RCC 7860 (cell line): ENCODE measurements at places on chromosomes 7 and 10.

- no peak for DNase-seq
These were observed 10.8 kb downstream of the KCNH2 start for GRCh38 chr7:150967349-150967748.

- no peak for DNase-seq
These were observed 81.9 kb upstream of the TNS3 start for GRCh38 chr7:47663851-47664250.

GRCh38 chr10:91598211-91598977, 34.5 kb downstream of the PPP1R3C start:
- DNase-seq, result peak; percentile 79

GRCh38 chr7:108581655-108582491, 12.2 kb downstream of the DNAJB9 start:
- DNase-seq, result no peak

GRCh38 chr10:55400075-55400849, 599.2 kb upstream of the PCDH15 start:
- no peak for DNase-seq

- DNase-seq, result no peak
These were observed 19.0 kb upstream of the PPIF start for GRCh38 chr10:79328147-79328701.

DNA sequence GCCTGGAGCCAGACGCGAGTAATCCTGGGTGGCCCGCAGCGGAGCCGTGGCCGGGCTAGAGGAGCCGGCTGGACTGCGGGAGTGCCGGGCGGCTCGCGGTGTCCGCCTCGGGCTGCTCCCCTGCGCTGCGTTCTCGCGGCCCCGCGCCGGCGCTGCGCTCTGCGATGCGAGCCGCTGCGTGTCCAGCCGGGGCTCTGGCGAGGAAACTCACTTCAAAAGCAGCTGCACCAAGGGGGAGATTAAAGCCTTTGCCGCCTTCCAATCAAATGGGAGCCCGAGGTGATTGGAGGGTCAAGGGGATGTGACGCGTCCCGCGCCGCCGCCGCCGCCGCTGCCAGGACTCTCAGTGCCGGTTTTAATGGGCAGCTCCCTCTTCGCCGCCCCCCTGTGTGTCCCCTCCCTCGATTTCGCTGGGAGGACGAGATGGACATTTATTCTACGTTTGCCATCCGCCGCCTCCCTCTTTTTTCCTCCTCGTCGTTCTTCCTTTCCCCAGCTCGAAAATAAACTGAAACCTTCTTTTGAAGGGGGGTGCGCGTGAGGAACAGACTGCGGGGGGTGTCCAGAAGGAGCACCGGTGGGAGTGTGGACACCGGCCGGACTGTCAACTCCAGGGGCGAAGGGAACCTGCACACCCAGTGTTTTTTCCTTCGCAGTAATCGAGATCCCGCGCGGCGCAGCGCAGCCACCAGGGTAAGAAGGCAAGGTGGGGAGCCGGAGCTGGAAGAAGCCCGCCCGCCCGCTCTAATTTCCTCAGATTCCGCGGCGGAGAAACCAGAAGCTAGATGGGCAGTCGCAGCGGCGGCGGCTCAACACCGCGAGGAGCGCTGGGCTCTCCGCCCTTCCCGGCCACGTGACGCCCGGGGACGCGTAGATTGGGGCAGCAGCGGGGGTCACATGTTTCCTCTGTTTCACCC, at the start of gene ZNF503:
Gene ZNF503, minus strand, starts transcription at position 196 of the 917 bp plus-strand sequence. CDS start 345 bp downstream, outside the sequence.
- peak; percentile 92 for DNase-seq

- no peak for DNase-seq
These were observed 102.5 kb downstream of the RAMP3 start for GRCh38 chr7:45259966-45260646.

GRCh38 chr10:50231515-50232260, 19.6 kb downstream of the ASAH2 start:
- no peak for DNase-seq

DNA sequence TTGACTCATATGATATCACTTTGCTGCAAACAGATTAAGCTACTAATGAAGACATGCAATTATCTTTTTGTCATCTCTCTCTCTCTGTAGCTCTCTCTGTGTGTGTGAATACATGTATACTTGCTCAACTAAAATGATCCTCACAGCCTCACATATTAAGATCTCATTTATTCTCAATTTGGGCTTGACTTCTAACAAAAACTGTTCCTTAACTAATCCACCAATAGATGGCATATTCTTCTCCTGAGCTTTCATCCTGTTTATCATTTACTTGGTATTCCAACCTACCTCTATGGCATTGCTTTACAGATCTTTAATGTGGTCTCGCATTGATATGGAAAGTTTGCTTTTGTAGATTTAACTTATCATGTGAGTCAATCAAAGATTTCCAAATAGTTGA, 540.4 kb downstream of the CNTNAP2 start:
- DNase-seq, result no peak

DNA sequence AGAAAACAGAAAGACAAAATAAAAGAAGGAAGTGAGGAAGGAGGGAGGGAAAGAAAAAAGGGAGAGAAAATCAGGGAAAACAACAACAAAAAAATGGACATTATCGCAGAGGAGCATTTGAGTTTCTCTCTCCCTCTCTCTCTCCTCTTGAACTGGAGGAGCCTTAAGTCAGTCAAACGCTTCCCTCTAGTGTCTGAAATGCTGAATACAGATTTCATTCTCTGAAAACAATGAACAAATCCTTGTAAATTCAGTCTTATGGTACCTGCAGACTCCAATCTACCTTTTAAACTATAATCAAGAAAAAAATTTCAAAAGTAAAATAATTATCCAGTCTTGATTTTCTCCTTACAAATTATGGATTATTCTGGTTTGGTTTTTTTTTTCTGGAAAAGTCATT, 89.2 kb upstream of the PFKP start:
- DNase-seq, result peak; percentile 63

DNA sequence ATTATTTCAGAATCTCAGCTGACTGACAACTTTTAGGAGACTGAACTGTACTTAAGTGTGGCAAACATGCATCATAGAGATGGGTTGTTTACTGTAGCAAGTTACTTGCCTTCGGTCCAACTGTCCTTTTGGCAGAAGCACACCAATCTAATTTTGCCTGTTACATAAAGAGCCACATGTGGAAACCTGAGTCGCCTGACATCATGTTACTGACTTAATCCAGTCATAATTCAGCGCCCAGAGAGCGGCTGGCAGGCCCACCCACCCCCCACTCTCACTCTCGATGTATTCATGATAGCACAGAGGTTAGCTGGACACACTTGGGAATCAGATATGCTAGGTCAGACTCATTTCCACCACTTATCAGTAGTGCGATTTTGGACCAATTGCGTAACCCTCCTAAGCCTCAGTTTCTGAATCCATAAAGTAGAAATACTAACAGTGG, 57.3 kb upstream of the CAPZA2 start:
- no peak for DNase-seq

- DNase-seq, result no peak
These were observed 55.9 kb upstream of the KIAA1217 start for GRCh38 chr10:24153031-24153430.

DNA sequence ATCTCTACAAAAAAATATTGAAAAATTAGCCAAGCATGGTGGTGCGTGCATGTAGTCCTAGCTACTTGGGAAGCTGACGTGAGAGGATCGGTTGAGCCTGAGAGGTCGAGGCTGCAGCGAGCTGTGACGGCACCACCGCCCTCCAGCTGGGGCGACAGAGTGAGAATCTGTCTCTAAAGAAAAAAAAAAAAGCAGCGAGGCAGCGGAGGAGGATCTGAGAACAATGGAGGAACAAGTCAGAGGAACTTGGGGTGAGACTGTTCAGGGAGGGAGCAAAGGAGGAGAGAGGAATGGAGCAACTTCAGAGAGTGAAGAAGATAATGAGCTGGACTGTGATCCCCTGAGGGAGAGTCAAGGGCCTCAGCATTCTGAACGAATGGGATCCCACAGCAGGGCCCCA, 85.4 kb downstream of the MKX start:
- no peak for DNase-seq

GRCh38 chr7:105838627-105839231, 37.7 kb downstream of the ATXN7L1 start:
- no peak for DNase-seq

GRCh38 chr10:167383-167782, 32.1 kb downstream of the ZMYND11 start:
- no peak for DNase-seq

DNA sequence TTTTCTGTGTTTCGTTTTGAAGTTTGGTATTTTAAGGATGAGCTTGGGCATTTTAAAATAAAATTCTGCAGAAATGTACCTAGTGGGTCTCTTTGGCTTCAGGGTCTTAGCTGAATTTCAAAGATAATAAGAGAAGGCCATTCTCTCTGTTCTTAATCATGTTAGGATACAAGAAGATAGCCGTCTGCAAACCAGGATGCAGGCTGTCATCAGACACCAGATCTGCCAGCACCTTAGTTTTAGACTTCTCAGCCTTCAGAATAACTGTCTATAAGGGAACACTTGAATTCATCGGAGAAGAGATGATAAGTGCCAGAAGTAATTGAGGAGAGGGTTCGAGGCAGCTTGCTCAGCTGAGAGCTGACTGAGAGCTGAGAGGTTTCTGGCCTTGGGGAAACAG, 202.1 kb downstream of the REEP3 start:
- DNase-seq, result no peak

GRCh38 chr7:151507806-151508205, 11.9 kb downstream of the RHEB start:
- no peak for DNase-seq

DNA sequence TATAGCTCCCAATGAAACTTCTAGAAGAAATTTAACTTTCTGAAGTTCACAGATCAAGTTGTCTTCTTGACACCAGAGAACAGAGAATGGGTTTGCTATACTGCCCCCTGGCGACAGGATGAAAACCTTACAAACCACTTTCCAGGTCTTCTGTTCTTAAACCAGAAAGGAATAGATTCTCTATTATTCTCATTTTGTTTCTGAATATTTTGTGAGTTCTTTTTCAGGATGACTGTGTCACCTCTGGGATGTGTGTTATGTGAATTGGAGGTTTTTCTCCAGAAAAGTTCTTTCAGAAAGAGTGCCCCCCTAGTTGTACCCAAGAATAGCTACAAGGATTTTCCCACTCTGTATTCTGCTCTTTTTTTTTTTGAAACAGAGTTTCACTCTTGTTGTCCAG, 6.3 kb downstream of the IFT22 start:
- peak; percentile 39 for DNase-seq

DNA sequence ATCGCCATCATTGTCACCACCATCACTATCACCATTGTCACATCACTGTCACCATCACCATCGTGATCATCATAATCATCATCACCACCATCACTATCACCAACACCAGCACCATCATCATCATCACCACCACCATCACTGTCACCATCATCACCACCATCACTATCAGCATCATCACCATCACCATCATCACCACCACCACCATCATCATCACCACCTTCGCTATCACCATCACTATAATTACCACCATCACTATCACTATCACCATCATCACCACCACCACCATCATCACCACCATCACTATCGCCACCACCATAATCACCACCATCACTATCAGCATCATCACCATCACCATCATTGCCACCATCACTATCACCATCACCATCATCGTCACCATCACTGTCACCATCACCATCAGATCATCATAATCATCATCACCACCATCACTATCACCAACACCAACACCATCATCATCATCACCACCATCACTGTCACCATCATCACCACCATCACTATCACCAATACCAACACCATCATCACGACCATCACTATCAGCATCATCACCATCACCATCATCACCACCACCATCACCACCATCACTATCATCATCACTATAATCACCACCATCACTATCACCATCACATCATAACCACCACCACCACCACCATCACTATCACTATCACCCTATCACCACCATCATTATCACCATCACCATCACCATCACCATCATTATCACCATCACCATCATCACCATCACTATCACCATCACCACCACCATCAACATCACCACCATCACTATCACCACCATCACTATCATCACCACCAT, 6.0 kb upstream of the GNA12 start:
- no peak for DNase-seq

DNA sequence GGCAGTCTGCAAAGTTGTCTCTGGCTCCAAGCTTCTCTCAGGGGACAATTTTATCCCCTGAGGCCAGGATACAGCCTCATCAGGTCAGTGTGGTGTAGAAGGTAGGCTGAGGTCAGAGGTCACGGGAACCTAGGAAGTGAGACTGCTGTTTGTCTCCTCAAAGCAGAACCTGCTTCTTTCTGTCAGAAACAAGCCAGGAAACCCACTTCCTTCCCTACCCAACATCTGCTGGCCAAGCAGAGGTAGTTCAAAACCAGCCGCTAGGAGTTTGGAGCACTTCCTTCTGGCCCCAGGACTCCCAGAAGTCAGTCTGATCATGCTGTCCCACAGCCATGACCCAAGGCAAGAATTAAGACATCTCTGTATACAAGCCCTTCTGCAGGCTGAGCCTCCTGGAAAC, 12.2 kb downstream of the CLRN3 start:
- no peak for DNase-seq

- no peak for DNase-seq
These were observed 2.2 kb upstream of the AKR1C4 start for GRCh38 chr10:5194431-5194830.

- no peak for DNase-seq
These were observed 28.7 kb downstream of the ZNF777 start for GRCh38 chr7:149432121-149432691.

DNA sequence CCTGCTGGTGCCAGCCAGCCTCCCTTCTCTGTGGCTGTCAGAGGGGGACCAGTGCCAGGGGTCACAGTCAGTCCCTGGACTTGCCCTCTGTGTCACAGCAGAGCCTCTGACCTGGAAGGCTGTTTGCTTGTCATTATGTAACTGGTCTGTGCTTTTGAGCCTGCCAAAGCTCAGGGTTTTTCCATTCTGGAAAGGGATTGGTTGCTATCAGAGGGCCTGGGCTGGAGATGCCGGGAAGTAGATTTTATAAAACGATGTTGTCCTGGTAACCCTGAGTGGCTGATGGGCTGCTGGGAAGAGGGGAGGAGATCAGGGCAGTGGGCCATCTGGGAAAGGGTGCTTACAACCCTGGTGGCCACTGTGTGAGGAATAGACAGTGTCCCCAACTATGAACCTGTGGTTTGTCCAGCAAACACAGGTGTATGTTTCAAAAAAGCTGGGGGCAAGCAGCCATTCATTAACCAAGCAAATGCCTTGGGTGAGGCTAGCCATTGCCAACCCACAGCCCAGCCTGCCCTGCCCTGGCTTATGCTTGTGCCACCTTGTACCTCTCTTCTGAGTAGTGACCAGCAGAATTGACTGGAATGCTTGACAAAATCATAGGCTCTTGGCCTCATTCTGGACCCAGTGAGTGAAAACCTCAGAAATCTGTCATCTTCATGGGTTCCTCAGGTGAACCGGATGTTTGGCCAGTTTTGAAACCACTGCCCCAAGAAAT, 21.6 kb downstream of the SFTPD start:
- DNase-seq, result no peak

DNA sequence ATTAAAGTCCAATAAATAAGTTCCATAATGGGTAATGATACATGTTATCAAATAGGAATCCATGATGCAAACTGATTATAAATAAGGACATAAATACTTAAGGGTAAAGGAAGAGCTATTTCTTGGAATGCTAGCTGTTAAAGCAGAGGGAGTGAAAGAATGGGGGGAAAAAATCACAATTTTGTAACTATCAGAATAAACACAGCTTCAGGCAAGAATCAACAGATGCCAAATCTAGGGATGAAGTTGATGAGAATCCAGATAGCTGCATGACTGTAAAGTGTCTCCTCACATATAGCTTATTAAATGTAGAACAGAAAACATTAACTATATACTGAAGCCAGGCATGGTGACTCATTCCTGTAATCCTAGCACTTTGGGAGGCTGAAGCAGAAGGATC, 4.9 kb downstream of the IPMK start:
- no peak for DNase-seq

GRCh38 chr10:44201656-44202055, 183.2 kb downstream of the CXCL12 start:
- no peak for DNase-seq
